ENCODE measurements at places on chromosomes 1 and 21.

DNA sequence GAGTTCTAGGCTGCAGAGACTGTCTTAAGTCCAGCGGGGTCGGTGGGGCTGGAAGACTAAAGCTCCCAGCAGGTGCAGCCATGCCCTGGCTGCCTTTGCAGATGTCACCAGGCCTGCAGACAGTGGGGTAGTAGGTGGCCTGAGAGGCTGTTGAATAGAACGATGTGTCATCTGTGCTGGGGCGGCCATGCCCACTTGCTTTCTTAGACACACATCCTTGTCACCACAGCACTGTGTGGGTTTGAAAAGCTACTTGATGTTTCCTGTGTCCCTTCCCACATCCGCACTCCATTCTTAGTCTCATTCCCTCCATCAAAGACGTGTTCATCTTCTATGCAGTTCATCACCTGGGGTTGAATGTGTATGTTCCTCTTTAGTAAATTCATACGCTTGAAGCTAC lies 184.5 kb upstream of the TMEM51 start:
- no peak for DNase-seq

DNA sequence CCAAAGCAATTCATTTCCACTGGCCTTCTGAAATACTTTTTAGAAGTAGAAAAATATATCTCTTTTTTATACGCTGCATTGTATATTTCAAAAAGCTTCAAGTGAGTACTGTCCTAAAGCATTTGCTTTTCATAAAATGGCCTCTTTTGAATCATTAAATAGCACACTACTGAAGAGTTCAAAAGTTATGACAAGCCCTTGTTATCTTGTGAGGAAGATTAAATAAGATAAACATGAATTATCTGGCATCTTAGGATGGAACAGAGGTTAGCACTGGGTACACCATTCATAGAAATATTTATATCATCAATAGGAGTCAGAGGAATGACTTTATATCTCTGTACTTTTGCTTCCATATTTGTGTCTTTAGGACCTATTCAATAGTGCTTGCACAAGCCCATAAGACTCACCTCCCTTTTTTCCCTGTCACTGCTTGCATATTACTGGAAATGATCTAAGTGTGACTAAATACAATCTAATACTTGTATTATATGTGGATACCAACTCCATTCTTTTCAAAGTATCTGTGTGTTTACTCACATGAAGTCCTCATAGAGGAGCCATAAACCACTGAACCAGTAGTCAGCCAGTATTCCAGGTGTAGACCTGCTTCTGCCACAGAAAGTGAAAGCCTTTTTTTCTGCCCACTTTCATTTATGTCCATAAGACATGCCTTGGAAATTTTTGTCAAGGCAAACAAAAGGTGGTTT lies 274.2 kb upstream of the C1orf105 start:
- no peak for DNase-seq

DNA sequence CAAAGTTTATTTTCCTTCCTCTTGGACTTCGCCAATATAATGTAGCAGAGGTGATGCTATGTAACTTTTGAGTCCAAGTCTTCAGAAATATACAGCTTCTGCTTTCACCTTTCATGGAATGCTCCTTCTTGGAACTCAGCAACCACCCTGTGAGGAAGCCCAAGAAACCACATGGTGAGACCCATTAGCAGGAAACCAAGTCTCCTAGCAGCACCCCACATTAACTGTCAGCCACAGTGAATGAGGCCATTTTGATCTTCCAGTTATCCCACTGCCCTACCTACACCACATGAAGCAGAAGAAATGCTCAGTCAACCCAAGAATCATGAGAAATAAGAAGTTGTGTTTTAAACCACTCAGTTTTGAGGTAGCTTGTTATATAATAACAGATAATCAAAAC lies 58.2 kb downstream of the PAPPA2 start:
- DNase-seq = no peak

DNA sequence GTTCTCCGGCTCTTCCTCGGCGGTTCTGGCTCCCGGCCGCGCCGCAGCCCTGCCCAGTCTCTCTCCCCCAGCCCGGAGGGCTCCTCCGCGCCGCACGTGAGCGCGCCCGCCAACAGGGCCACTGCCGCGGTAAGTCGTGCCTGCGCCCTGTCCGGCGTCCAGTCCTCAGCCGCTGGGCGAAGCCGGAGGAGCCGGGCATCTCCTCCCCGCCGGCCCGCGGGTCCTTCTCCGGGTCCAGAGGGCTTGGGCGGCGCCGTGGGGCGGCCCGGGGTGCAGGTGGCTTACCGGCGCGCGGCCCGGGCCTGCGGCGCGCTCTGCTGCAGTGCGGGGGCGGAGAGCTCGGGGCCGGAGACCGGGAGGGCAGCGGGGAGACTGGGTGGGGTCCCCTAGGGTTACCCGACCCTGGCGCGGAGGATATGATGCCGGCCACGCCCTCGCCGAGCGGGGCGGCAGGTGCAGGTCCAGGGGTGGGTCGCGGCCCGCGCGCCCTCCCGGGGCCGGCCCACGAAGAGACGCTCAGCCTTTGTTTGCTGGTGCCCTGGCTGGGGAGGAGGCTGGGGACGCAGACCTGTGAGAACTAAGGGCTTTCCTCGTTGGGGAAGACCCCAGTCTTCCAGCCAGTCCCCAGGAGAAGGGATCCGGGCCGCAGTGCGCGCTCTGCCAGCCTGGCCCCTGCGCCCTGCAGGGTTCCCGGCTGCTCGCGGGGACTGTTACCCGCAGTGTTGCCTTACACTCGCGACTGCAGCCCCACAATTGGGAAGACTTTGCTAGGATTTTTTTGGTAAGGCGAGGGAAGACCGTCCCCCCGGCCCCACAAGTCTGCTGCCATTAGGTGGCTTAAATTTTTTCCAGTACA lies at the start of gene DOP1B:
DOP1B (plus strand) TSS at position 10 of the 856 bp plus-strand sequence. CDS start 7,910 bp downstream, outside the sequence.
- peak; percentile 37 for DNase-seq

- DNase-seq = no peak
These were observed 4.6 kb upstream of the SRSF4 start for GRCh38 chr1:29186252-29186651.

- no peak for DNase-seq
These were observed 1034.1 kb upstream of the PRMT6 start for GRCh38 chr1:106022312-106022902.

DNA sequence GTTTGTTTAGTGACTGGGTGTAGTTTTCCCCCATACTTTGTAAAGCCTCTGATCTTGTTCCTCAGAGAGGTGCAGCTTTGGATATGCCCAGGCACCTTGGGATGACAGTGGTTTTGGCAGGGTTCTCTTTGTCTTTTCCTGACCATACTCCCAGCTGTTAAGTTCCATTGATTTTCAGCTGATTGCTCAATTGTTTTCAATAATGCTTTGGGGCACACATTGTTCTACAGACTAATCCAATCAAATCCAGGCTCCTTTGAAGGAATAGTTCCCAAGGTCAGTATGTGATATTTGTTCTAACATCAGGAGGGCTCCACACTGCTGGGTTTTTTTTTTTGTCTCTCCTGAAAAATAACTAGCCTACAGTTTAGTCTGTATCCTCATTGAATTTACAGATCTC lies 24.8 kb downstream of the PPP2R5A start:
- DNase-seq = no peak

- DNase-seq = no peak
These were observed 66.1 kb upstream of the FAM3B start for GRCh38 chr21:41250519-41250918.

DNA sequence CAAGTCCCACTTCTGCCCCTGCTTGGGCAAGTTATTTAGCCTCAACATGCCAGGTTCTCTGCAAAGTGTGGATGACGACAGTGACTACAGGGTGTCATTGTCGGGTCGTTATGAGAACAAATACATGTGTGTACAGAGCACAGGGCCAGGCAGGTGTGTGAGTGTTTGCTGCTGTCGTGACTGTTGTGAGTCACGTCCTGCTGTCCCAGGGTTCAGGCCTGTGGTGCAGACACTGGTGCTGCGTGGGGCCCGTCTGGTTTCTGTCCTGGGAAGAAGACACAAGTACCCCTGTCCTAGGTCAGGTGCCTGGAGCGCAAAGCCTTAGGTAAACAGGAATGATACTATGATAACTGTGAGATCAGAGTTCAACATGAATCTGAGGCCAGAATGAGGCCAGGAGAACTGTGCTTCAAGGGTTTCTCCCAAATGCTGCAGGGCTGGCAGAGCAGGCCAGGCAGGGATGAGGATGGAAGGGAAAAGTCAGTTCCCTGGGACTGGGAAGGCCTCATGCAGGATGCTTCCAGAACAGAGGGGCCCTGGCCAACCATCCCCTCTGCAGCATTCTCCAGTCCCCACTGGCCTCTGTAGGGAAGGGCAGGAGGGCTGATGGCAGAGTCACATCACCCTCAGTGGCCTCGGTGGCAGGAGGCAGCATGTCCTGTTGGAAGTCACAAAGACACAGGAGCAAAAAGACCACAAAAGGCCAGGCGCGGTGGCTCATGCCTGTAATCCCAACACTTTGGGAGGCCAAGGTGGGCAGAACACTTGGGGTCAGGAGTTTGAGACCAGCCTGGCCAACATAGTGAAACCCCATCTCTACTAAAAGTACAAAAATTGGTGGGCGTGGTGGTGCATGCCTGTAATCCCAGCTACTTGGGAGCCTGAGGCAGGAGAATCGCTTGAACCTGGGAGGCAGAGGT lies 15.7 kb downstream of the GPR157 start:
- DNase-seq = no peak
